ENCODE measurements at places on chromosomes 11 and 22.

- DNase-seq, result no peak
Observed at GRCh38 chr11:1862588-1863351, 9.9 kb downstream of the LSP1 start.

DNA sequence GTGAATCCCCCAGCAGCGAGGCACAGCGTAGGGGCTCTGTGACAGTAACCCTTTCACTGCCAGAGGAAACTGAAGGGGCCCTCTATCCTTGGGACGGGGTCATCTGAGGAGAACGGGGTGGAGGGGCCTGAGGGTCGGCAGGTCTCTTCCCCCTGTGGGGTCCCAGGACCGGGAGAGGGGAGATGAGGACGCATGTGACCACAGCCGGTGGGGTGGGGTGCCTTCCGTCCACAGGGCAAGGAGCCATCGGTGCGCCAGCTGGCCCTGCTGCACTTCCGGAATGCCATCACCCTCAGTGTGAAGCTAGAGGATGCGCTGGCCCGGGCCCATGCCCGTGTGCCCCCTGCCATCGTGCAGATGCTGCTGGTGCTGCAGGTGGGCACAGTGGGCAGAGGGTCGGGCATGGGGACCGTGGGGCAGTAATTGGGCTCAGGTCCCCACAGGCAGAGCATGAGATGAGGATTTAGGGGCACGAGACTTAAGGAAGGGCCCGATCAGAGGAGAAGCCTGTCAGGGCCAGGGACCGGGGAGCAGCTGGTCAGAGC, 20.3 kb upstream of the ARHGAP8 start:
- DNase-seq, result no peak

DNA sequence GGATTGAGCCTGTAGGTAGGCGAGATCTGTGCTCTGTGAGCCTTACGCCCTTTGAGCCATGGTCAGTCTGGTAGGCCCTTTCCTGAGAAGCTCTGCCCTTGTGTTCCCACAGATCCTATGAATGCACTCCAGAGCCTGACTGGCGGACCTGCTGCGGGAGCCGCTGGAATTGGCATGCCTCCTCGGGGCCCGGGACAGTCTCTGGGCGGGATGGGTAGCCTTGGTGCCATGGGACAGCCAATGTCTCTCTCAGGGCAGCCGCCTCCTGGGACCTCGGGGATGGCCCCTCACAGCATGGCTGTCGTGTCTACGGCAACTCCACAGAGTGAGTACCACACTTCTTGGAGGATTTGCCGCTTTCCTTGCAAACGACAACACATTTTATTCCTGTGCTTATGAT, 47.4 kb downstream of the MED15 start:
- no peak for DNase-seq

DNA sequence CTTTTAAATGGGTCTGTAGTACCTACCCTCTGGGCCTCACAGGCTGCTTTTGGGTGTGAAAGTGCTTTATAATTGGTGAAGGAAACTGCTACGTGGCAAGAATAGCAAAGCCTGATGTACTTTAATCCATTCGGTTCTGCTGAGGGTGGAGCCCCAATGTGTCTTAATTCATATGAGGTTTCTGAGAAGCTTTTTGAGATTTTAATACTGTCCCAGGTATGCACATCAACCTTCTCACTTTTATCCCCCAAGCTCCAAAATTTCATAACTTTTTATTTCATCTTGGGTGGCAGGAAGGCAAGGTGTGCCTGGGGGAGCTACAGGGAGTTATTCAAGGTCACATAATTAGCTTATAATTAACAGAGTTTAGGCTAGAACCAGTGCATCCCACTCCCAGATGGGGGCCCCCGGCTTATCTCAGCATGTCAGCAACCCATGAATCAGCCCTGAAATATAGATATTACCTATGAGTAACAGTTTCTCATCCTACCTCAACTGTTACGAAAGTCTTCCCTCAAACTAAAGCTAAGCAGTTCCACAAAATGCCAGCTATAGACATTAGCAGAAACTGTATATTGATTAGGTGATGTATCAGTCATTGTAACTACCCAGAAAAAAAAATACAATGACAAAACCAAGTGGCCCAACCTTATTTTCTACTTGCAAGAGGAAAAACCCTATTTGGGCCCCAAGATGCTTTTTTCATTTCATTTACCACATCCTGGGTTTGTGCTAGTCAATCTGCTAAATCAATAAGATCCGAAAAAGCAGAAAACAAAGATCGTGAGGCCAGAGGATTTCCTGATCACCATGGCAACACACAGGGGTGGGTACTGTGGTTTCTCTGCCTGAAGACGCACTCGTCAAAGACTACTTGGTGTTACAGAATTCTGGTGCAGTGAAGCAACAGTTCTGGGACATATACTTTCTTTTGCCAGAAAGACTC, 26.7 kb downstream of the CD44 start:
- no peak for DNase-seq

- no peak for DNase-seq
Observed at GRCh38 chr11:108500721-108501120, 2.5 kb upstream of the POGLUT3 start.

DNA sequence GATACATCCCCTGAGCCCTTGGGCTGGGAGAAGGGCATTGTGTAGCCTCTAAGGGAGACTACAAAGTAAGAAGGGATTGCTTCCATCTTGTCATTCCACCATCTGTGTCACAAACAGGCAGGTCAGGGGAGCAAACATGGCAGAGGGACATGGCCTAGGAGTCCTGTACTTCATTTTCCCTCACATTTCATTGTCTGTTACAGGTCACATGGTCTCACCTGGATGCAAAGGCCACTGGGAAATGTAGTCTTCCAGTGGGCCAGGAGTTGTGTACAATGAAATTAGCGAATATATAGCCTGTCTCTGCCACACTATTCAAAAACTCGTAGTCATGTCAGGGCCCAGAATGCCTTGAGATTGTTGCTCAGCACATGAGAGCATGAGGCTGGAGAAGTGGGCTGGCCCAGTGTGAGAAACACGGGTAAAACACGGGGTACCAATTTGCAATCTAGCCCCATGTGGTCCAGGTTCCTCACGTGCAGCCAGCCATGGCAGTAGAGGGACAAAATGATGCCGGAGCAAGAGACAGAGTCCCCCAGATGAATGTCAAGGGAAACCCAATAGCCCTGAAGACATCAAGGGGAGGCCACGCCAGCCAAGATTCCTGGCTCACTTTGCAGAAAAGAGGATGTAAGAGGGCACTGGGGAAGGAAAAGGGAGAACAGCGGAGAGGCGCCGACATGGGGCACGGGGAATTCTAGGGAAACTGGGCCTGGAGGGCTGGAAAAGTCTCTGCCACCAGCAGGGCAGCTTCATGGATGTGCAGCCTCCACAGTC, 47.7 kb upstream of the EMID1 start:
- no peak for DNase-seq

DNA sequence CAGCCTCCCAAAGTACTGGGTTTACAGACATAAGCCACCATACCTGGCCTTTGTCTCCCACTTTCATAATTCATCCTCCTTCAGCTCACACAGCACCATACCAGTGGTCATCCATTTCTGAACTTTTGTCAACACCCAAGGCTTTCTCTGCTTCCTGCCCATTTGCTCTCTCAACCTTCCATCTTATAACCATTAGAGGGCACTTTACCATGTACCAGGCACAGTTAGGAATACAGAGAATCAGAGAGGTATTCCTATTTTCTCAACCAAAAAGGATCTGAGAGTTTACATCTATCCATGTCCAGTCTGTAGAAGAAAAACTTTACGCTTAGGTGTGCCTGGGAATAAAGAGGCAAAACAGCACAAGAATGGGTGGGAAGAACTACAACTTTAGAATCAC, 397.6 kb downstream of the BUD13 start:
- DNase-seq, result no peak

GRCh38 chr22:43428005-43428485, 16.2 kb downstream of the MPPED1 start:
- no peak for DNase-seq

- DNase-seq, result no peak
Observed at GRCh38 chr11:35539781-35540281, 14.4 kb upstream of the PAMR1 start.

GRCh38 chr11:56160217-56160616, at the start of gene OR8K5:
OR8K5 (minus strand) TSS chr11:56160317; CDS start chr11:56160317, 0 bp downstream.
- no peak for DNase-seq

DNA sequence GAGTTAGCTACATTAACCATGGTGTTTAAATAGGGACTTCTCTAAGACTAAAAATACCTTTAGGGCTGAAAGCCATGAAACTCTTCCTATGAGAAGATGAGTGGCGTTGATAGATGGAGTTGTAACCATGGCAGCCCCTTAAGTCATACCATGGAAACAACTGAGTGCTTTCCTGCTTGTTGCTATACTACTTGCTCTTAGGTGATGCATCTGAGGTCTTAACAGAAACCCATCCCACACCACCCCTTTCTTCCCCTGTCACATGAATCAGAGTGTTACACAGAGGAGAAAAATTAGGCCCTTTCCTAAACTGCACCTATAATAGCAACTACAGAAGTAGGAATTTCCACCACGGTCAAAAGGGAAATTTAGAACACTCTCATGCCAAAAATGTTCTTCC, 64.3 kb upstream of the ZC3H12C start:
- DNase-seq, result no peak

DNA sequence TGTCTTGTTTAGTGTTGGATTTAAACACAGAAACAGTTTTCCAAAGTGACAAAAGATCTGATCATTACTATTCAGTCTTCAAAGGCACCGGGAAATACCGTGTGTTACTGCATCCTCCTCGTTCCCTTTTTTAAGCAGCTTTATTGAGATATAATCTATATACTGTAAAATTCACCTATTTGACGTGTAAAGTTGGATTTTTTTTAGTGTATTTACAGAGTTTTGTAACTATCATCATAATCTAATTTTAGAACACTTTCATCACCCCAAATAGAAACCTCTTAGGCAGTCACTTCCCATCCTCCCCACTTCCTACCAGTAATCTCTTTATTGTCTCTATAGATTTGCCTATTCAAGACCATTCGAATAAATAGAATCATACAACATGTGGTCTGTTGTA, 1.4 kb downstream of the ANO5 start:
- DNase-seq, result no peak

DNA sequence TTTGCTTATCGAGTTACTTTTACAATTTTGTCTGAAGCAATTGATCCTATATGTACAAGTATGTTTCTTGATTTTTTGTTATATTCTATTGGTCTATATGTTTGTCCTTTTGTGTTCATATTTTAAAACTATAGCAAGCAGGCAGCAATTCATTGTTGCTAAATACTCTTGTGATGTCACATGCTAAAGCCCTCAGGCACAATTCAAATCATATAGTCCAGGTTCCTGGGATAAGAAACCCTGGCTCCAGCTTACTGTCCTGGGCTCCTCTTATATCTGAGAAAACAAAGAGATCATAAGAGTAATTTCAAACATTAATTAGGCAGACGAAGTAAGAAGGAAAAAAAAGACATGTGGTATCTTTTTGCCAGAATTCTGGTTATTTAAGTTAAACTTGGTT, 6.6 kb upstream of the CCDC83 start:
- DNase-seq, result no peak

DNA sequence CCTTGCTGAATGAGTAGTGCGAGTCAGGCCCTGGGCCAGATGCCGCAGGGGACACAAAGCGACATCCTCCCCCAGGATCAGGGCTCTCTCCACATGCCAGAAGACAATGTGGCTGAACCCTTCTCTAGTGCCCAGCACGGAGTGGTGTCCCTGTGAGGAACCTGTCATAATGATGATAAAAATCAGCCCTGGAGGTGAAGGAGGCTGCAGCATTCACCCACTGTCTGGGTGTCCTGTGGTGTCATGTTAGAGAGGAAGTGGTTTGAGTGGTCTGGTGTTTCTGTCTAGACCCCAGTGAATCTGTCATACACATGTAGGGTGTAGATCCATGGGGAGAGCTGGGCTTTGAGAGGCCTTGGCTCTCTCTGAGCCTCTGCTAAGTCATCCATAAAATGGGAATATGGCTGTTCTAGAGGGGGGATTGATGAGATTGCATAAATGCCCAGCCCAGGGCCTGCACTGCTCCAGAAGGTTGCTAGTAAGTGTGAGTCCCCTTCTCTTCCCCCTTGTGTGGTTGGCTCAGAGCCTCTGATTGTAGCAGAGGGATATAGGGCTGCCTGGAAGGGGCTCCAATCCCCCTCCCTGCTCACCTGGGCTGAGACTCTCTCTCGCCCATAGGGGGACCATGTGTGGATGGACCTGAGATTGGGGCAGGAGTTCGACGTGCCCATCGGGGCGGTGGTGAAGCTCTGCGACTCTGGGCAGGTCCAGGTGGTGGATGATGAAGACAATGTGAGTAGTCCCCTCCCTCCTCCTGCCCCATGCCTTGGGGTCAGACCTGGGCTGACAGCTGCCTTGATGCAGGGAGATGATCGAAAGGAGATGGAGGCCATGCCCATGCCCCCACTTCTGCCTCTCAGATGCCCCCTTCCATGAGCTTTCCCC, 14.3 kb downstream of the MYO7A start:
- DNase-seq, result no peak

DNA sequence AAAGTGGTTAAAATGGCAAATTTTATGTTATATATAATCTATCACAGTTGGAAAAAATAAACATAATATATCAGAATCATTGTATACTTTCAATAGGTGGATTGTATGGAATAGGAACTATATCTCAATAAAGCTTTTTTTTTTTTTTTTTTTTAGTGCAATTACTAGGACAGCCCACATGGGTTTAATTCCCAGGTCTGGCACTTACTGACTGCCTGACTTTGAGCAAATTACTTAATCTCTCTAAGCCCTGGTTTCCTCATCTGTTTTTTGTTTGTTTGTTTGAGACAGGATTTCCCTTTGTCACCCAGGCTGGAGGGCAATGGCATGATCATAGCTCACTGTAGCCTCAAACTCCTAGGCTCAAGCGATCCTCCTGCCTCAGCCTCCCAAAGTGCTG, 26.1 kb upstream of the BAIAP2L2 start:
- DNase-seq, result no peak

DNA sequence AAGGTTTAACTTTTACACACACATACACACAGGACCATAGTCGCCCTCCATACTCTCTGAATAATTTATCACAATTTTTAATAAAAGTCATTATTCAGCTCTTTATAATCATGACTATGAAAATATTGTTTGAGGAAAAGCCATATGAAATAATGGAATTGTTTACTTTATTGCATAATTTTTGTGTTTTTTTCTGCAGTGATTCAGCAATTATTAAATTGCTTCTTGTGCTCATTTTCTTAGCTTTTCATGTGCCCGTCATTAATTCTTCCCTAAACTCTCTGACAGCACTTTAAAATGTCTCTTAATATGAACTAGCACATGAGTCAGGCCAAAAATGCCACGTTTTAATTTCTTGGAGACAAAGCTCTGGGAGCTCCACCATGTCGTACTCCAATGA, 77.5 kb upstream of the ALX4 start:
- DNase-seq, result no peak

- no peak for DNase-seq
Observed at GRCh38 chr11:30826911-30827310, 240.8 kb upstream of the MPPED2 start.
